GM20000 (cell line): ENCODE measurements at places on chromosomes 6 and 20.
A peak's percentile ranks its signal among the peaks of the same experiment; 100 is the strongest.

DNA sequence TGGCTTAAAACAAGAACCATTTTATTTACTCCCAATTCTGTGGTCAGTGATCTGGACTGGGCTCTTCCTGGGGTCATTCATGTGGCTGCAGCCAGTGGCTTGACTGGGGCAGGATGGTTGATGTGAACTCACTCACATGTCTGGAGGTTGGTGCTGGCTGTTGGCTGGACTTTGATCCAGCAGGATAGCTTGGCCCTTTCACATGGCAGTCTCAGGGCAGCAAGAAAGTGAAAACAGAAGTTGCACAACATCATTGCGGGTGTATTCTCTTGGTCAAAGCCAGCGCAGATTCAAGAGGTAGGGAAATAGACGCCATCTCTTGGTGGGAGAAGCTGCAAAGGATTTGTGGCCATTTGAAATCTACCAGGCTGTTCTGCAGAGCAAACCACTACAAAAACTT lies 77.2 kb downstream of the MDGA1 start:
- DNase-seq = no peak

DNA sequence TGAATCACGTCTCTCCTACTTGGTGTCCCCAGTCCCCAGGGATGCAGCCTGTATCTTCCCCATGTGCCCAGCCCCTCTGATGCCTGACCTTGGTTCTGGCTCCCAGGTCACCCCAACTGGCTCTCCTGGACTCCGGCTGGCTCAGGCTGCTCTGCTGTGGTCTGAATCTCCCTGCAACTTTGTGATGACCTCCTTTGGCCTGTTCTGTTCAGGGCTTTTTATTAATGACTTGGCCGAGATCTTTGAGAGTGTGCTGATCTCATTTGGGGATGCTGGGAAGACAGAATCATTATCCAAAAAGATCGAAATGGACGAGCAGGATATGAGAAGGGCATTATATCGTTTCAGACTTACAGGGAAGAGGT lies 67.4 kb downstream of the IGF2R start:
- DNase-seq = no peak

DNA sequence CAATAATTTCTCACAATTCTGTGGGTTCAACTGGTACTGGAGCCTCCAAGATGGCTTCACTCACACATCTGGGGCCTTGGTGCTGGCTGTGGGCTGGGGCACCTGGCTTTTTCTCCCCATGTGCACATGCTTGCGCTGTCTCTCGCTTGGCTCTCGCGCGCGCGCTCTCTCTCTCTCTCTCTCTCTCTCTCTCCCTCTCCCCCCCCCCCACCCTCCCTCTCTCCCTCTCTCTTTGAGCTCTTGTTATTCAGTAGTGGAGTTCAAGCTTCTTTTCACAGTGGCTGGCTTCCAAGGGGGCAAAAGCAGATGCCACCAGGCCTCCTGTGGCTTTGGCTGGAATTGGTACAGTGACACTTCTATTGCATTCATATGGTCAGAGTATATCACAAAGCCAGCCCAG lies 10.8 kb upstream of the TBCC start:
- no peak for DNase-seq

GRCh38 chr6:31180500-31180899 lies 10.0 kb upstream of the POU5F1 start:
- no peak for DNase-seq

- no peak for DNase-seq
Measured at GRCh38 chr6:67558985-67559384, 1076.1 kb upstream of the ADGRB3 start.

GRCh38 chr20:61975407-61976129 lies 90.1 kb downstream of the TAF4 start:
- DNase-seq = no peak

- no peak for DNase-seq
Measured at GRCh38 chr6:117616391-117617209, 14.3 kb upstream of the GOPC start.

- peak; percentile 54 for DNase-seq
Measured at GRCh38 chr6:5379647-5380242, 118.4 kb downstream of the FARS2 start.

- DNase-seq = no peak
Measured at GRCh38 chr6:107869871-107870270, 45.8 kb upstream of the SCML4 start.

DNA sequence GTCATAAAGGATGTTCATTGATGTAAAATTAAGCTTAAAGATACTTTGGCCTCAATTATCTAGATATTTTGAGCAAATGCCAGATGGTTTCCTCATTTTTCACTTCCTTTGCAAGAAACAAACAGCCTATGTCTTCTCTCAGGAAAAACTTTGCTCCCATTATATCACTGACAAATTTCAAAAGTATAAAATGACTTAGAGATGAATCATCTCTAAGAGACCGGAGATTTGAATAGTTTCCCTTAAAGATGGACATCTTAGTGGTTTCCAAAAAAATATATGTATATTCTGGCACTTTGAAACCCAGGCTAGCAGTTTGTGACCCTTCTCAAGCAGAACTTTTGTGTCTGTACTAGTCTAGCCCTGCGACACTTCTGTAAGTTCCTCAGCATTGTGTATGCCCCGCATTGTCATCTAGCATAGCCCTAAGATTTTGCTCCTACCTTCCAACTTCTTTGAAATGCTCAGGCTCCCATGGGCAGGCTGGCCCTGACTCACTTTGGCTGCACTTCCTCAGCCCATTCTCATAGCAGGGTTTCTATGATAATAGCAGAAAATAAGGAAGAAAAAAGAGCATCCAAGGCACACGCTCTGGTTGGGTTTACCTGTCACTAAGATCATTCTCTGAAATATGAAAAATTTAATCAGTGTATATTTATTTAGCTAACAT lies 25.7 kb upstream of the POU3F2 start:
- no peak for DNase-seq

- no peak for DNase-seq
Measured at GRCh38 chr20:61916318-61916891, 149.3 kb downstream of the TAF4 start.

DNA sequence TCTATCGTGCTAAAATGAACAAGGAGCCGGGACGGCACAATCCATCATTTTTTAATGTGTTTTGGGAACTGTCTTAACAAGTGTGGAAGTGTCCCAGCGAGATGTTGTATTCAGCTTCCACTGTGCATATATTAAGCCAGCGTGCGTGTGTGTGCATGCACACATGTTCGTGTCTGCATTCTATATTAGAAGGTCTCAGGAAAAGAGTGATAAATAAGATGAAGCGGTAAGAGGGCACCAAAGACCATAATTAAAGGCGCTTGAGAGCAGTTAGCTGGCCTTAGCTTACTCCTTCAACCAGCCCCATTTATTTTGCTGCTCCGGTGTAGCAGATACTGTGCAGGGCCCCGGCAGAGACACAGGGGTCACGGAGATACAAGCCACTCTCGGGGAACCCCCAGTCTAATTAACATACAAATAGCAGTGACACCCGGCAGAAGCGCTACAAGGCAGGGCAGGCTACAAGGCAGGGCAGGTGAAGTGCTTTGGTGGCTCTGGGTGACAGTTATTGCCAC lies 206.5 kb upstream of the RREB1 start:
- no peak for DNase-seq

- peak; percentile 43 for DNase-seq
Measured at GRCh38 chr6:150334790-150335783, 33.7 kb upstream of the IYD start.

DNA sequence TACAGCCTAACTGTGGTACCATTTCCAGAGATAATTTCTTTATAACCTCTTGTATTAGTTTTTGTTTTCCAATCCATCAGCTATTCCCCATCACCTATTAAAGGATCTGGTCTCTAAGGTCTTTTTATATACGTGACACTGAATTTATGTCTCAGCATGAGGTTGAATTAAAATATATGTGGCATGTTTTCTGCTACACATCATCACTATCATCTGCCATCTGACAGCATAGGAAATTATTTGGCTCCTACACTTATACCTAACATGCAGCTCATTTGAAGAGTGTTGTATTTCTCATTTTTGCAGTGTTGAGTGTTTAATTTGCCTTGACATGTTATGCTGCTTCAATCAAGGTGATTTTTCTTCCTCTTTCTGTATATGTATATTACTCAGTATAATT lies 100.3 kb downstream of the LIN28B start:
- DNase-seq = no peak

DNA sequence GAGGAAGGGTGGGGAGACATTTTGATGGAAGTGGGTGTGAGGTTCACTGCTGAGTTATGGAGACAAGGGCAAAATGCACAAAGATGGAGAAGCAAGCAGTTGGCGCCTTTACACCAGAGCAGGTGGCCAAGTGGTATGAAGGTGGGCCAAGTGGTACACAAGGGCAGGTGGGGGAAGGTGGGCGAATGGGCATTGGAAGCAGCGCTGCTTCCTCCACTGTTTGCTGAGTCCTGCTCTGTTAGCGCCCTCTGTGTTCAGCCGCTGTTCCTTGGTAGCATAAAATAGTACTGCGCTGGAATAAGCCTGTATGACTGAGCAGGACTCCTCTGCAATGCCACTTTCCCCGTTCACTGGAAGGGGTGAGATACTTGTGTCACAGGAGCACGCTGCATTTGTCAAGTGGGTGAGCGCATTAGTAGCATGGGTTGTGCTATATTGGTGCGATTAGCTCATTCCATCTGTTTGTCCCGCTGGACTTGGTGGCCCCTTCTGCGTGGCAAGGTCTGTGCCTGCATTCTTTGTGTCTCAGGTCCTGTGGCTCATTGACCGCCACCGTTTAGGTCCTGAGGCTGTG lies 116.4 kb downstream of the TOX2 start:
- DNase-seq = no peak

DNA sequence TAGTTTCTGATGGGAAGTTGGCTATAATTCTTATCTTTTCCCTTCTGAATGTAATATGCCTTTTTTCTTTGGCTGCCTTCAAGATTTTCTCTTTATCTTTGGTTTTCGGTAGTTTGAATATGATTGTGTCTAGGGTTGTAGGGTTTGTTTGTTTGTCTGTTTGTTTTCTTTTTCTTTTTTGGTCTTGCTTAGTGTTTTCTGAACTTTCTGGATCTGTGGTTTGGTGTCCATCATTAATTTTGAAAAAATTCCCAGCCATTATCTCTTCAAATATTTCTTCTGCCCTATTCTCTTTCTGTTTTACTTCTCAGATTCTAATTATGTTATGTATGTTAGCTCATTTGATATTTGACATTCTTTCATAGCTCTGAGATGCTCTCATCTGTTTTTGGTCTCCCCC lies 79.4 kb downstream of the CHMP4B start:
- no peak for DNase-seq

GRCh38 chr20:36499211-36499610 lies 42.1 kb upstream of the MYL9 start:
- DNase-seq = no peak

DNA sequence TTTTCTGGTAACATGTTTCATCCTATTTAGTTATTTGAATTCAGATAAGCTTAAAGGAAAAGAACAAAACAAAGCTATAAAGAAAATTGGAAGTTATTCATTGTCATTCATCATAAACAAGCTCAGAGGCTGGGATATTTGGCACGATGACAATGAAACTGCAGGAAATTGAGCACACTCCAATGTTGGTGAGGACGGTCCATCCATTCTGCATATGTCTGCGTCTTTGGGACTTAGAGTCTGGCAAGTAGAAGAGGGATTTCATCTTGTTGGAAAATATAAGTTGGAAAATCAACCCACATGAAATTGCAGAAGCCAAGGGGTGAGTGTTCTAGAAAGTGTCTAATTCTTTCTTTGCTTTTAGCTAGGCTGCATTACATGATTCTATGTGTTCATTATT lies 78.4 kb downstream of the HDGFL1 start:
- no peak for DNase-seq

DNA sequence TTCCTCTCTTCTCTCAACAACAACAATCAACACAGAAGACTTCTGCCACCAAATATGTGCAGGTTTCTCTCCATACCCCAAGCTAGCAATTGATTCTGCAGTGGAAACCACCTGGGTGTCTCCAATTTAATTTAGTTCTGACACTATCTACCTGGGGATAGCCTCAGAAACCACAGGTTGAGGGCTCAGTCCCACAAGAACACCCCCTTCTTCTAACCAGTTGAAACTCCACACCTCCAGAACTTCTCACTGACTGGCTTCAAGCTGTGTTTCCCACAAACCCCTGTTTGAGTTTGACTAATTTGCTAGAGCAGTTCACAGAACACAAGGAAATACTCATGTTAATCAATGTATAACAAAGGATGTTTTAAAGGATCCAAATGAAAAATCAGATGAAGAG lies 52.5 kb upstream of the SPTLC3 start:
- DNase-seq = no peak

DNA sequence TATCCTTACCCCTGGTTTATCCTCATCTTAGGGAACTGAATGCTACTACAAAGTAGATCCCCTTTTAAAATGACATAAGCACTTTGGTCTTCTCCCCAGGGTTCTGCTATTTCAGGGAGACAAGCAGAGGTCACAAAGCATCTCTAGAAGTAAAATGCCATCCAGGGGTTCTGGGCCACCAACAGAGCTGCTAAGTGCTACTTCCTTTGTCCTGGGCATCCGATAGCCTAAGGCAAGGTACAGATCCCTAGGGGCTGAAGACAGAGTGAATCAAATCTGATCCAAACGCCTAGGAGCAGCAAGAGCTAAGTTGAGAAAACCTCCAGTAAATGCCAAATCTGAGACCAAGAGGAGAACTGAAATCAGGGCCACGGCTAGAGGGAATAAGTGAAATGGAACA lies 161.2 kb downstream of the PTPRT start:
- DNase-seq = no peak

- DNase-seq = no peak
Measured at GRCh38 chr20:46207793-46208192, 89.7 kb downstream of the CD40 start.

GRCh38 chr20:17627101-17627955 lies 54.7 kb downstream of the RRBP1 start:
- no peak for DNase-seq

DNA sequence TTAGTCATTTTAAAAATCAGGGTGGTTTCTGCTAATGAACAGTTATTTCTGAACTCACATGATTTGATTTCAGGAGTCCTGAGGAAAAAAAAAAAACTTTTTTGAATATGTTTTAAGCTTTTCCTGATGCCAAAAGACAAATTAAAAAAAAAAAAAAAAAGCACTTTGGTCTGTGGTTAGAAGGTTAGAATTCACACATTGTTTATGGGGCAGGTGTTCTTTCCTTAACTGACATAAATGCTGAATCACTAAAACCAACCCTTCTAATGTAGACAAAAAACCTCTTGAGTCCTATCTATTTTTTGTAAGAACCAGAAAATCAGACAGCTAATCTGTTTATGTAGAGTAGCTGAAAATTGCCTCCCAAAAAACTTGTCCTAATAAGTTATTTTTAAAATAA lies 20.4 kb downstream of the THEMIS start:
- no peak for DNase-seq

DNA sequence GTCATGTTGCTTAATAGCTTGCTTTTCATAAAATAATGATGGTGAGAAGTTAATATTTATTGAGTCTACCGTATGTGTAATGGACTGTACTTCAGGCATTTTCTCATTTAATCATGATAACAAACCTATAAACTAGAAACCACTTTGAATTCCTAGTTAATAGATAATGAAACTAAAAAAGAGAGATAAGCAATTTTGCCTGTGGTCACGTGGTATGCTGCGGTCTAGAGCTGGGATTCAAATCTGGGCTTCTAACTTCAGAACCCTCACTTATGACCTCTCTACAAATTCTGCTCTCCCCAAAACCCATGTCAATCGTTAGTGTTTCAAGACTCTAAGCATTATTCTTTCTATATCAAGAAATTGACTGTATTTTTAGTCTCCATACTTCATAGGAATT lies 700.7 kb downstream of the PRKN start:
- DNase-seq = no peak

GRCh38 chr6:150267686-150268561 lies 100.9 kb upstream of the IYD start:
- DNase-seq = no peak
